ENCODE measurements at places on chromosomes 1 and 21. TPM values are rescaled to one million over a fixed set of nuclear protein-coding genes. Genes with fewer than 3 reads are reported as not detected.
A peak's percentile ranks its signal among the peaks of the same experiment; 100 is the strongest.

Gene OR2L3
- not detected for total RNA-seq

Gene OR2L8
- total RNA-seq: not detected

- peaks cover 7% of the 10 kb centered on the region for H3K4me1 ChIP-seq
- no peak for DNase-seq
- H3K4me3 ChIP-seq: no peak overlapping the region
- H3K27me3 ChIP-seq: peaks cover 20% of the 10 kb centered on the region
- no peaks in the 10 kb centered on the region for H3K36me3 ChIP-seq
Measured at GRCh38 chr1:112332176-112333150, 63.6 kb upstream of the CTTNBP2NL start.

GRCh38 chr21:45558044-45558721 lies 15.9 kb upstream of the SLC19A1 start:
- no peaks in the 10 kb centered on the region for H3K36me3 ChIP-seq
- DNase-seq: peak; percentile 38
- no peak overlapping the region for H3K27ac ChIP-seq
- peaks cover 6% of the 10 kb centered on the region for H3K4me1 ChIP-seq

- H3K27ac ChIP-seq: no peak overlapping the region
- no peaks in the 10 kb centered on the region for H3K36me3 ChIP-seq
- peaks cover 51% of the 10 kb centered on the region for H3K27me3 ChIP-seq
- peaks cover 10% of the 10 kb centered on the region for H3K4me1 ChIP-seq
Measured at GRCh38 chr1:46543382-46543760, 8.1 kb downstream of the KNCN start.

- H3K4me1 ChIP-seq: peaks cover 30% of the 10 kb centered on the region
- peak within 1 kb of the TSS; percentile 23 for H3K27ac ChIP-seq
- no peaks in the 10 kb centered on the region for H3K27me3 ChIP-seq
- peaks cover 9% of the 10 kb centered on the region for H3K36me3 ChIP-seq
- peak within 1 kb of the TSS; percentile 79 for H3K4me3 ChIP-seq
Measured at GRCh38 chr1:25799935-25800702, at the start of gene SELENON. SELENON (plus strand) TSS chr1:25800193; CDS start chr1:25800231, 38 bp downstream.

- no peaks in the 10 kb centered on the region for H3K27me3 ChIP-seq
- H3K4me3 ChIP-seq: no peak overlapping the region
- H3K27ac ChIP-seq: no peak overlapping the region
- H3K36me3 ChIP-seq: no peaks in the 10 kb centered on the region
Measured at GRCh38 chr1:5725406-5725805, 266.8 kb downstream of the NPHP4 start.

All from osteoblast (primary cell).